CD4-positive, alpha-beta T cell treated with Interleukin-21 for 1 hour (primary cell): ENCODE measurements at places on chromosomes 1 and 21.

- DNase-seq: no peak
Observed at GRCh38 chr21:42306366-42307035, 8.7 kb downstream of the TFF3 start.

- no peak for DNase-seq
Observed at GRCh38 chr1:67802565-67802964, 30.7 kb downstream of the GNG12 start.

DNA sequence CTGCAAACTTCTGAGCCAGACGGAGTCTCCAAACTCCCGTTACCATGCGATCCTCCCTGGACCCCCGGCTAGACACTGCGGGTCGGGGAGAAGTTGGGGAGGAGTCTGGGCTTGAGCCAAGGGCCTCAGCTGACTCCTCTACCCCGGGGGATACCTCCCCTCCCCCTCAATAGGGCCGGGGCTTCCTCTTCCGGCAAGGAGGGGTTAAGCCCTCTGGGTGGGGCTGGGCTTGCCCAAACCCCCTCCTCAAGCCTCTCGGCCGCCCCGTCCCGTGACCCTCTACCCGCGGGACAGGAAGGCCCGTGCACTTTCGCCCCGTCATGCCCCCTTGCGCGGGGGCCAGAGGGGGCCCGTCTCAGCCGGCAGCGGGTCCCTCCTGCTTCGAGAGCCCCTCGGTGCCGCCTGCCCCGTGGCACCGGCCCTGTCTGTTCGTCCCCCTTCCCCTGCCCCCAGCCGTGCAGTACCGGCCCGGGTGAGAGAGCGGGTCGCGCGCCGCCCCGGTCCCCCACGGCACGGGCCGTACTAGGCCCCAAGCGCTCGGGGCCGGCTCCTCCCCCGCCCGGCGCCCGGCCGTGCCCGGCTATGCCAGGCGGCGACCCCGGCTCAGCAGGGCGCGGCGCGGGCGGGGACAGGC is 652 bp downstream of the ARL8A start:
- peak; percentile 38 for DNase-seq

DNA sequence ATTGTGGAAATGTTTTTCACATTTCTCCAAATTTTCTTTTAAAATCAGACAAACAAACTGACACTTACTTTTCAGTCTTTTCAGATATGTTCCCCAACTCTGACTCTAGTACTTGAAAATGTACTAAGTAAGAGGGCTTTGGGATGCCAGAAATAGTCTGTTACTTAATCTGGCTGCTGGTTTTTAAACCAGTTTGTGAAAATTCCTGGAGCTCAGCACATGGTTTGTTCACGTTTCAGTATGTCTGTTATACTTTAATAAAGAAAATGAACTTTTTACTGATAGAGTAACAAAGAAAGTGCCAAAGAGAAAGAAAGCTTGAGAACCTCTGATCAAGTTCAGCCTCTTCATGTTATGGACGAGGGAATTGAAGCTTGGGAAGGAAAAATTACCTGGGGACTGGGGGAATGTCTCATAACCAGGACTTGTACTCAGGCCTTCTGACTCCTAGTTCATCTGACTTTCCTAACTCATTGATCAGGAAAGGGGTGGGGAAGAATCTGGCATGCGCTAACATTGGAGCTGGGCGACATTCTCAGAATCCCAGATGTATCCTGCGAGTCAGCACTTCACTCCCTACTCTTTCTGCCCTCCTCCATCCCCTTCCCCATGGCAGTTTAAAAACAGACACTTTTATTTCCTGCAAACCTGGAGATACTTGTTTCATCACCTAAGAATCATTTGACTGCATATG is 30.8 kb upstream of the DNAJC6 start:
- DNase-seq: no peak

- no peak for DNase-seq
Observed at GRCh38 chr21:41545500-41546359, 37.8 kb upstream of the TMPRSS2 start.

DNA sequence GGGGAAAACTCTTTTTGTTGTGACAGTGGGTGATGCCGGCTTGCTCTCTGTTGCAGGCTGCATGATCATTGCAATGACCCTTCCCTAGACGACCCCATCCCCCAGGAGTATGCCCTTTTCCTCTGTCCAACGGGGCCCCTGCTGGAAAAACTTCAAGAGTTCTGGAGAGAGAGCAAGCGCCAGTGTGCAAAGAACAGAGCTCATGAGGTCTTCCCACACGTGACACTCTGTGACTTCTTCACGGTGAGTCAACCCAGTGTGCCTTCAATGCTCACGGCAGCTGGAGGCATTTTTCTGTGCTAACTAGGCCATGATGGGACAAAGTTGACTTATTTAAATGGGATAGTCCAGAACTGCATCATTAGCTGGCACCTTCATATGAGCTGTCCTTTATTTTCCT is 5.7 kb downstream of the UBASH3A start:
- no peak for DNase-seq

- DNase-seq: no peak
Observed at GRCh38 chr1:246566813-246567645, 773 bp downstream of the CNST start.

DNA sequence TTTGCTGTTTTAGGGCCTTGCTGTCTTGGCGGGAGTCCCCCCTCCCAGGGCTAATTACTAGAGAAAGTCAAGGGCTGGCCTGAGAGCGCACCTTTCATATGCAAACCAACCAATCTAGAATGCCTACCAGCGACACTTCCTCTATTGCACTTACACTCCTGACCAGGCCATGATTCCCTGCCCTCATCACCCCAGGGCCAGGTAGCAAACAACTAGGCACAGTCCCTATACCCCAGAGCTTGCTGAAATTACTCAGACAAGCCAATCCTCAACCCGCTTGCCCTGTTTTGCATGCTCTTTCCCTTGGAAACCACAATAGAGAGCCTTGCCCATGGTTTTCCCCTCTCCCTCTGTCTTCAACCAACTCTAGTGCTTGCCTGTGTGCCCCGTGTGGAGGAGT is 70.3 kb downstream of the URB2 start:
- DNase-seq: no peak

GRCh38 chr1:217526636-217527035 is 104.3 kb downstream of the GPATCH2 start:
- no peak for DNase-seq

- DNase-seq: no peak
Observed at GRCh38 chr1:29090937-29091618, 32.6 kb downstream of the TMEM200B start.

GRCh38 chr21:26563856-26564503 is 9.1 kb downstream of the CYYR1 start:
- DNase-seq: no peak

DNA sequence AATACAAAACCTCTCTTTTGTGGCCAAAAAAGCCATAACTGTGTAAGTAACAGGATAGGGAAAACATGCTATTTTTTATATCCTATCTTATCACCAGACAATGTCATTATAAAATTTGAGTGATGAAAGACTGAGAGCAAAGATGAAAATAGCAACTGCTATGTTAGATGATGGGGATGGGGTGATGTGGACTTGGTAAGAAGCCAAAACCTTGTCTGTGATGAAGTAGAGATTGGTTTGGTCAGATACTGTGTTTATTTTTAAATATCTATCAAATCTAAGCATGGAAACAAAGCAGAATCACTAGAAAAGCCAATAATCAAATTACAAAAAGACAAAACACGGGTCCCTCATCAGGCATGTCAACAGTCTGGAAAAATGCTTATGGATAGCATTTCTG is 631.1 kb upstream of the NR5A2 start:
- no peak for DNase-seq

DNA sequence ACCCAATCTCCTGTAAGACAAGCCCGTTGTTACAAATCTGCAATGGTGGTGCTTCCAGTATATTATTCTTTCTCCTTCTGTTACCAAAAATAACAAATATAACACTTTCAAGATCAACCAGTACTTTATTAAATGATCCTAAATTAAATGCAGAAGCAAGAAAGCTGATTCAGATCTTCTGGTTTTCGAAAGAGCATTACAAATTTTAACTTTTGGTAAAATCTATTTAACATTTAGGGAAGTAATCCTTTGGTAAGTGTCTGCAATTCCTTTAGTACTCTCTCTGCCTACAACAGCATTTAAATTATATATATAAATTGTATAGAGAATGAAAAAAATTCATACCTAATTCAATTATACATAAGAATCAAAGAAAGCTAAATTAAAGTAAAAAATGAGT is 198.6 kb upstream of the HMCN1 start:
- DNase-seq: no peak

DNA sequence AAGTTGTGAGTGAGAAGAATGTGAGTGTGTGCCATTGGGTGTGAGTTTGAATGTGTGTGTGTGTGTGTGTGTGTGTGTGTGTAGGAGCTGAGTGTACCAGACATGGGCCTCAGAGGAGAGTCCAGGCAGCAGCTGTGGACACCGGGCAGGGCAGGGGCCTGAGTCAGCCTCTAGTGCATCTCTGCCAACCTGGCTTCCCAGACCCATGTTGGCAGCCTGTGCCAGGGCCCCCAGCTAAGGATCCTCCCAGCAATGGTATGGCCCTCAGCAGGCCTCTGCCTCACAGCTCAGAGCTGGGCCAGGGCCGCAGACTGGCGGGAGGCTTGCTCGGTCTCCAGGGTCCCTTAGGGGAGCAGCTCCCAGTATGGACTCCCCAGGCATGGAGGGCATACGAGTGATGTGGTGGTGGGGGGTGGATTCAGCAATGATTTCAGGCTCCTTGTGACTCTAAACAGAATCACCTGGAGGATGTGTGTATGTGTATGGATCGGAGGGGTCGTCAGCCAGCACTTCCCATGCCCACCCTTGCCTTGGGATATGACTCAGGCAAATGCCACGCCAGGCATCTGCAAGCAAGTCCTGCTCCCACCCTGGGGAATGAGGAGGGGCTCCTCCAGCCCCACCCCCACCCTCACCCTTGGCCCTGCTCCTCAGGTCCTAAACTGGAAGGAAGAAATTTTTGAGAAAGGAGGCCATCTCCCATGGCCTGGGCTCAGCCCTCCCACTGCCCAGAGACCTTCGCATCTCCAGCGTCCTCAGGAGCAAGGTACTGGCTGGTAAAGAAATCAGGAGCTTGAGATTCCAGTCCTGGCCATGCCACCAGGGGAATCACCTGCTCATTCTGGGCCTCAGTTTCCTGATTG is 1.8 kb upstream of the FOXO6 start:
- DNase-seq: no peak

DNA sequence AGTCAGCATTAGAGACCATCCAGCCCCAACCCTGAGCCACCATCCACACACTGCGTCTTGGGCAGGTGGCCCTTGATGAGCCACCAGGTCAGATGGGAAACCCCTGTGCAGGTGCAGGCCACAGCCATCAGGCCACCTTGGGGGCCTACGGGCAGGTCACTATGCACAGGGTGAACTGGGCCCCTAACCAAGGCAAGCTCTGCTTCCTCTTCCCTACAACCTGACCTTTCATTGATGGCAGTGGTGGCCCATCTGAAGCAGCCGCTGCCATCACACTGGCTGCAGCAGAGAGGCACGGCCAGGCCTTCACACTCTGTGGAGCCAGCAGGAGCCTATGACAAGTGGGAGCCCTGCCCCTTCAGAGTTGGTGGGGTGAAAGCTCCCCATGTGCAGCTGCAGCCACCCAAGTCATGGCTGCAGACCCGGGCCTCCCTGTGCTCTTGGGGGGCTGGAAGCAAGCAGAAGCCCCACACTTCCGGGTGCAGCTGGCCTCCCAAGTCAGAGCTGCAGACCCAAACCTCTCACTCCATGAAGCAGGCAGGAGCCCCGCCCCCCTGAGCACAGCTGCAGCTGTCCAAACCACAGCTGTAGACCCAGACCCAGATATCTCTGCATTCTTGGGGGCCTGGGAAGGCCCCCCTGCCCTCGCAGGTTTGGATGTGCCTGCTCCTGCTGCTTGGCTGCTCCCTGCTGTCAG is 681.5 kb downstream of the MATN1 start:
- no peak for DNase-seq

DNA sequence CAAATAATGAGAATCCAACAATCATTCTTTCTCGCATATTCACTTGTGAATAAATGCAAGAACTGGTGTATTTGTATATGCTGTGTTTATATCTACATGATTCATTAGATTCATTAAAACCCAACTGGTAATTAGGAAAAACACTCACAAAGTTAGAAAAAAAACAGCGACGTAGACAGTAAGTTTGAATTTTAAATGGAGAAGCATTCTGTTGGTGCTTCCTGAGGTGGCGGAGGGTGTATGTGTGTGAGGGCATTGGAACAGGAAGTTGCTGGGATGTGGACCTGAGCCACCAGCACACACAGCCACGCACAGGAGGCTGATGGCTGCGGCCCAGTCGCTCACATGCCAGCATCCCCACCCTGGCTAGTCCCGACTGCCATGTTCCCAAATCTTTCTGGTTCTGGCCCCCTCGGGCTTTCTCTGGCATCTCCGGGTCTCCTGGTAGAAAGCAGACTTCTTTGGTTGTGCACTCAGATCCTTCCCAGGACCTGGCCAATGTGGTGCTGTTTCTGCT is 121.6 kb upstream of the IRF2BP2 start:
- peak; percentile 23 for DNase-seq

GRCh38 chr1:185654199-185654951 is 79.8 kb upstream of the HMCN1 start:
- no peak for DNase-seq

- DNase-seq: peak; percentile 11
Observed at GRCh38 chr21:44710756-44711326, 531 bp downstream of the TSPEAR start.

- DNase-seq: no peak
Observed at GRCh38 chr1:235893840-235894239, 27.1 kb upstream of the LYST start.

- no peak for DNase-seq
Observed at GRCh38 chr1:29387210-29387609, 150.9 kb downstream of the PTPRU start.

DNA sequence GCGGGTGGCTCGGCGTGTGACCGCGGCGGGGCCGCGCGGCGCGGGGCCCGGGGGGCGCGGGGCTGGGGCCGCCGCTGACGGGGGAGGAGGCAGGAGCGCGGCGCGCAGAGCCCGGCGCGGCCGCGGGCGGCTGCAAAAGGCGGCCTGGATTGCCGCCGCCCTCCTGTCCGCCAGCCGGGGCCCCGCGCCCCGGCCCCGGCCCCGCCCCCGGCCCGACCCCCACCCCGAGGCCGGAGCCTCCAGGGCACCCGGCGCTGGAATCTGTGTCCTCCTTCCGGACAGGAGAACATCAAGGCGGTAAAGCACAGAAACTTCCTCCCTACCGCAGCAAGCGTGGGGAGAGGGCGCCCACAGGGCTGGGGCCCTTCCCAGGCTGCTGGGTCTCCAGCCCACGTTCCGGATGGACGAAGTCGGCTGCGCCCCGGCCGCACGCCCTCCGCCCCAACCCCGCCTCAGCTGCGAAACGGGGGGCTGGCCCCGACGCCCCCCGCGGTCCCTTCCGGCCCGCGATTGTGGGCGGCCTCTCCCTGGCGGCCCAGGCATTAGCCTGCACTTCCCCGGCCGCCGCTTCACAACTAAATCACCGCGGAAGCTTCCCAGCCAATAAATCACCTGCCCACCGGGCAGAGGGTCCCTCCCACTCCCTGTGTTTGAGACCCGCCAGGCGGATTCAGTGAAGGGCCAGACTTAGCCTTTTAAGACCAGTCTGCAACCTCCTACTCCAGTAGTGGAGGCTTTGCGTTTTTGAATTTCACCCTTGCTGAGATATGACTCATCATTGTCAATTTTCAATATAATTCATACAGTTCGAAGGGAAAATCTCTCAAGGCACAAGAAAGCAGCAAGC is 106.0 kb downstream of the SLC45A1 start:
- peak; percentile 61 for DNase-seq

- DNase-seq: no peak
Observed at GRCh38 chr1:175033953-175034352, 10.7 kb upstream of the MRPS14 start.

- no peak for DNase-seq
Observed at GRCh38 chr1:172431204-172431603, 10.7 kb downstream of the C1orf105 start.
